ENCODE measurements at places on chromosomes 4 and X.

GRCh38 chr4:121913667-121914066, 38.2 kb downstream of the TRPC3 start:
- no peak overlapping the region for H3K4me3 ChIP-seq
- DNase-seq = no peak
- H3K4me1 ChIP-seq = no peaks in the 10 kb centered on the region
- no peak overlapping the region for H3K27ac ChIP-seq
- H3K36me3 ChIP-seq = no peaks in the 10 kb centered on the region

DNA sequence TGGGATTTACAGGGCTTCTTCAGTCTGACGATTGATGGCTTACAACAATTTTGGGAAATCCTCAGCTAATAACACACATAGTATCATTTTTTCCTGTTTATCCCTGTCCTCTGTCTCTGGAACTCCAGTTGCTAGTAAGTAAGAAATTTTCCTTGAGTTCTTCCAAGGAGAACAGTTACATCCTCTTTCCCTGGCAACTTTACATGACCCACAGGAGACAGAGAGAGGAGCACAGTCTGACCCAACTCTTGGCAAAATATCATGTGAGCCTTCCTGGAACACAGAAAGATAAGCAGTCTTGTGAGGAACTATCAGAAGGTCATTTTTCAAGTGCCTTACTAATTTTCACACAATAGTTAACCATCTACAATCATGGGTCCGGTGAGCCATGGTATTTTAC, 578.7 kb upstream of the PABPC4L start:
- H3K36me3 ChIP-seq = no peaks in the 10 kb centered on the region
- no peaks in the 10 kb centered on the region for H3K27me3 ChIP-seq
- DNase-seq = no peak
- no peak overlapping the region for H3K27ac ChIP-seq

DNA sequence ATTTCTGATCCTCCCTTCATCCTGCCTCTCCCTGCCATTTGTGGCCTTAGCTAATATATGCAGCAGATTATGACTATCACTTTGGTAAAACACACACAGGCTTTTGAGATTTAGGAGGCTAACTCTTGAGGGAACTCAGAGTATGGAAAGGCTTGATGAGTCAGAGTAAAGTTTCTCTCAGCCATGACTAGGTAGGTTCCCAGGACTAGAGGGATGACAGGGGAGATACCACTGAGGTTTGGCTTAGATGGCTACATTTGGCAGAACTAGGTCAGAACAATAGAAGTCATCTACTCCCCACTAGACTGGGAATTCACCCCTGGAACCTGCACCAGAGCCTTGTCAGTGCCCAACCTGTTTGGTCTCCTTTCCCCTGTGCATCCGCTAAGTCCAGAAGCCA, 585.7 kb downstream of the TLL1 start:
- no peaks in the 10 kb centered on the region for H3K4me1 ChIP-seq
- H3K27me3 ChIP-seq = no peaks in the 10 kb centered on the region
- H3K4me3 ChIP-seq = no peak overlapping the region
- no peaks in the 10 kb centered on the region for H3K36me3 ChIP-seq
- H3K27ac ChIP-seq = no peak overlapping the region

DNA sequence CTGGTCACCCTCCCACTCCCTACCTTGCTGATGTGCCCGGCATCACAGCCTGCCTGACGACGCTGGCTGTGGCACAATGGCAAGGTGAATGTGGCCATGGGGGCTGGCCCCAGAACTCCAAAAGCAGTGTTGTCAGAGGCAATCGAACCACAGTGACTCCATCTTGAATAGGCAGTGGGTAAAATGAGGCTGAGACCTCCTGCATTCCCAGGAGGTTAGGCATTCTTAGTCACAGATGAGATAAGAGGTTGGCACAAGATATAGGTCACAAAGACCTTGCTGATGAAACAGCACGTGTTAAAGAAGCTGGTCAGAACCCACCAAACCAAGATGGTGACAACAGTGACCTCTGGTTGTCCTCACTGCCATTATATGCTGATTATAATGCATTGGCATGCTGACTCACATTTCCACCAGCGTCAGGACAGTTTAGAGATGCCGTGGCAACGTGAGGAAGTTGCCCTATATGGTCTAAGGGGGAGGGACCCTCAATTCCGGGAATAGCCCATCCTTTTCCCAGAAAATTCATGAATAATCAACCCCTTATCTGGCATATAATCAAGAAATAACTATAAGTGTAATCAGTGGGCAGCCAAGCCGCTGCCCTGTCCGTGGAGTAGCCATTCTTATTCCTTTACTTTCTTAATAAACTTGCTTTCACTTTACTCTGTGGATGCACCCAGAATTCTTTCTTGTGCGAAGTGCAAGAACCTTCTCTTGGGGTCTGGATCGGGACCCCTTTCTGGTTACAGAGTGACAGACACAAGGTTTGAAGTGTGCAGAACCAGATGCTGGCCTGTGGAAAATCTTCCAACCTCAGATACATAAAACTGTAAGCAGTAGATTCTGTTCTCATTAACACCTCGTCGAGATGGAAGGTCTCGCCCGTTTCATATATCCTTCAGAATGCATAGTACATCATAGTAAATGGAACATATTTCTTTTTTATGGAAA, 26.8 kb upstream of the CLDN24 start:
- no peak overlapping the region for H3K4me3 ChIP-seq
- no peak for DNase-seq
- no peaks in the 10 kb centered on the region for H3K36me3 ChIP-seq
- H3K27me3 ChIP-seq = peaks cover 11% of the 10 kb centered on the region
- no peak overlapping the region for H3K27ac ChIP-seq
- no peaks in the 10 kb centered on the region for H3K4me1 ChIP-seq

- no peaks in the 10 kb centered on the region for H3K4me1 ChIP-seq
- no peaks in the 10 kb centered on the region for H3K36me3 ChIP-seq
- H3K27ac ChIP-seq = no peak overlapping the region
- no peak overlapping the region for H3K4me3 ChIP-seq
- H3K27me3 ChIP-seq = no peaks in the 10 kb centered on the region
Observed at GRCh38 chrX:108875548-108875947, 139.2 kb upstream of the IRS4 start.

DNA sequence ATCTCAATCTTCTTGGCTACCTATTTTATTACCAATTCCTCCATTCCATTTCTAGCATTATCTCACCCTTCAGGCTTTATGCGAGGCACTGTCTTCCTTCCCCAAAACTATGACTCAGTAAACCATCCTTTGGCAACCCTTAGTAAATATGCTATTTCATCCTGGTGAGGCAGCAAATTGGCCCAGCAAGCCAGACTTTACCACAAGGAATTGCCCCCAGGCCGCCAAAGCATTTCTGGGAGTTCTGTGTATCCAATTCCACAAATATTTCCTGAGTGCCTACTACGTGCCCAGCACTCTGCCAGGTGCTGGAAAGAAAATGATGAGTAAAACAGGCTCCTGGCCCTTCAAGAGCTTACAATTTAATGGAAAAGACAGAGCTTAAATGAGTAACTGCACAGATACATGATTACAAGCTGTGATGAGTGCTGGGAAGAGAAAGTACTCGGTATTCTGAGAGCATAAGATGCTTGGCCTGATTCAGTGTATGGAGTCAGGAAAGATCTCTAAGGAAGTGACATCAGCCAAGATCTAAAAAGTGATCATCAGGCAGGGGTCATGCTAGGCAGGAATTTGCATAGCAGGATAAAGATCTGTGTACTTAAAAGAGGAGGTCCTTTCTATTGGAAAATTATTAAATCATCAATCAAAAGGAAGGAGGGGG, 193.8 kb downstream of the ADAMTS3 start:
- H3K4me1 ChIP-seq = peaks cover 5% of the 10 kb centered on the region
- H3K4me3 ChIP-seq = no peak overlapping the region
- no peak for DNase-seq

- H3K27me3 ChIP-seq = no peaks in the 10 kb centered on the region
- H3K4me3 ChIP-seq = peak within 1 kb of the TSS; percentile 27
- no peak for DNase-seq
- no peak within 1 kb of the TSS for H3K27ac ChIP-seq
- no peaks in the 10 kb centered on the region for H3K4me1 ChIP-seq
Observed at GRCh38 chr4:55819634-55820033, at the start of gene EXOC1L. TSS of gene EXOC1L (plus strand) at chr4:55819790. CDS start at chr4:55820027, 237 bp downstream.

DNA sequence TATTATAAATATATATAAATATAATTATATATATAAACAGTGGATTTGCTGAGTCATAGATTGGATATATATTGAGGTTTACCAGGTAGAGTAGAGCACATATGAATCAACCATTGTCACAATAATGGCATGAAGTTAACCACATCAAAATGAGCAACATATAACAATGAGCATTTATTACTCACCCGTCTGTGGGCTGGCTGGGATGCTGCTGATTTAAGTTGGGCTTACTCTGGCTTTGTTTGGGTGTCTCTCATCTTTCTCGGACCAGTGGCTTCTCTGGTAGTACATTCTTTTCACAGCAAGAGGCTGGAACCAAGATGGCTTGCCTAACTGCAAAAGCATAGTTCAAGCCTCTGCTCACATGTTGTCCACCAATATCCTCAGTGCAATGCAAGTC, 111.7 kb upstream of the TAPT1 start:
- H3K4me3 ChIP-seq = no peak overlapping the region
- H3K27ac ChIP-seq = no peak overlapping the region
- no peaks in the 10 kb centered on the region for H3K36me3 ChIP-seq
- H3K4me1 ChIP-seq = no peaks in the 10 kb centered on the region
- DNase-seq = no peak
- no peaks in the 10 kb centered on the region for H3K27me3 ChIP-seq

GRCh38 chrX:86051741-86052140, 4.4 kb upstream of the CHM start:
- no peak overlapping the region for H3K4me3 ChIP-seq
- no peak for DNase-seq
- no peaks in the 10 kb centered on the region for H3K27me3 ChIP-seq

GRCh38 chrX:125266153-125266660, 53.5 kb upstream of the TEX13C start:
- H3K27ac ChIP-seq = no peak overlapping the region
- no peaks in the 10 kb centered on the region for H3K36me3 ChIP-seq
- H3K27me3 ChIP-seq = no peaks in the 10 kb centered on the region

DNA sequence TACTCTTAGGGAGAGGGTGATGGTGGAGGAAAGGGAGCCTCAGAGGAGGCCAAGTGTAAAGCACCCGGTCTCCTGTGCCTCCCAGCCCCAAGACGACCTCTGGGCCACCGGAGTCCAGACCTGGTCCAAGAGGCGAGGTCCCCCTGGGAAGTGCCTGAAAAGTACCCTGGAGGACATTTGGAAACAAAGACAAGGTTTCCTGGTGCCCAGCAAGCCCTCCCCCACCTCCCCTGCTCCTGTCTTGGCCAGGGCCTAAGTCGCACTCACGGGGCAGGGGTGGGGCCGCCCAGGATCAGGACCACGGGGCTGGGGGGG, 532 bp upstream of the SH3BP2 start:
- no peaks in the 10 kb centered on the region for H3K27me3 ChIP-seq
- H3K36me3 ChIP-seq = no peaks in the 10 kb centered on the region
- peaks cover 72% of the 10 kb centered on the region for H3K4me1 ChIP-seq
- peak overlapping the region; percentile 11 for H3K4me3 ChIP-seq

DNA sequence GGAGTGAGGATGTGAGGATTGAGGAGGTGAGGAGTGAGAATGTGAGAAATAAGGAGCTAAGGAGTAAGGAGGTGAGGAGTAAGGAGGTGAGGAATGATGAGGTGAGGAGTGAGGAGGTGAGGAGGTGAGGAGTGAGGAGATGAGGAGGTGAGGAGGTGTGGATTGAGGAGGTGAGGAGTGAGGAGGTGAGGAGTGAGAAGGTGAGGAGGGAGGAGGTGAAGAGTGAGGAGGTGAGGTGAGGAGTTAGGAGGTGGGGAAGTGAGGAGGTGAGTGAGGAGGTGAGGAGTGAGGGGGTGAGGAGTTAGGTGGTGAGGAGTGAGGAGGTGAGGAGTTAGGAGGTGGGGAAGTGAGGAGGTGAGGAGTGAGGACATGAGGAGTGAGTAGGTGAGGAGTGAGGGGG, 74.8 kb upstream of the MXD4 start:
- H3K4me3 ChIP-seq = no peak overlapping the region
- H3K4me1 ChIP-seq = peaks cover 9% of the 10 kb centered on the region
- no peaks in the 10 kb centered on the region for H3K27me3 ChIP-seq
- no peak overlapping the region for H3K27ac ChIP-seq
- peaks cover 7% of the 10 kb centered on the region for H3K36me3 ChIP-seq

DNA sequence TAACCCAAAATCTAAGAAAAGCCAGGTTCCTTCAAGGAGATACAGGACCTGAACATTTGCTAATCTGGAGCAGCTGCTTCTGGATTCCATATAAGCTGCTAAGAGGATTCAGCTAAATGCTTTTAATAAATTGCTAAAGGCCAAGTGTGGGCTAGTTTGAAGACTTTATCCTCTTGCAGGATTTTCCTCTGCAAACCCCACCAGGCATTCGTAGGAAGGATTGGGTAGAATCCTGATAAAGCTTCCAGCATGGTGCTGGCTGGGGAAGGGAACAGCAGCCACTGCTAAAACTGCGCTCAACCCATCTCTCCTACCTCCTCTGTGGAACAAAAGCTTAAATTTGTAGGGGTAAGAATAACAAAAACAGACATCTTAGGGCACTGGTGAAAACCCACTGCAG, 61.3 kb upstream of the TAB3 start:
- H3K27ac ChIP-seq = no peak overlapping the region
- DNase-seq = no peak
- H3K4me3 ChIP-seq = no peak overlapping the region
- no peaks in the 10 kb centered on the region for H3K4me1 ChIP-seq
- H3K27me3 ChIP-seq = no peaks in the 10 kb centered on the region

DNA sequence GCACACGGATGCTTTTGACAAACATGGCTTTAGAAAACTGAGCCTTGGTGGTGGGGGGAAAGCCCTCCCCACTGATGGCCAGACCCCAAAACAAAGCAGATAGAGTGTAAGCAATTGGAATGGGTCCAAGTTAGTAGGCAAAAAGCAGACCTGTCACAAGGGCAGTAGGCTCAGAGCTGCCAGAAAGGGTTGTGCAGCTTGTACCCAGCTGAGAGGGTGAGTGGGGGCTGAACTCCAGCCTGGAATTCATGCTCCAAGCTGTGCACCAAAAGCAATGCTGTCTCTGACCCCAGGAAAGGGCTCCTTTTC, 101.1 kb upstream of the TEX13D start:
- DNase-seq = no peak
- H3K27ac ChIP-seq = no peak overlapping the region
- H3K36me3 ChIP-seq = no peaks in the 10 kb centered on the region

DNA sequence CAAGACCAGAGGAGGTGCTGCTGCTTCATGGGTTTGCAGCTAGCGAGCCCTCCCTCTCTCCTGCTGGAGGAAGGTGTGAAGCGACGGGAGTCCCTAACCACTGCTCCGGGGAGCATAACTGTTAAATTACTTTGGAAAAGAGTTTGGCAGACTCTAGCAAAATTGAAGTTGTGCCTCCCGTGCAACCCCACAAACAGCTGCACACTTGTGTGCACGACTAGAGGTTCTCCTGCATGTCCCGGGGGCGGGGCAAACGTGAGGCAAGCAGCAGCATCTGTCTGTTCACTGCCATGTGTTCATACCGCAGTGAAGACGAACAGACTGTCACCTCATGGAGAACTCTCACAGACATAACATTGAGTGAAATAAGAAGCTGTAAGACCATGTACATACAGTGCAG, 34.5 kb downstream of the TNIP2 start:
- no peak overlapping the region for H3K27ac ChIP-seq
- no peak overlapping the region for H3K4me3 ChIP-seq
- no peaks in the 10 kb centered on the region for H3K4me1 ChIP-seq
- no peaks in the 10 kb centered on the region for H3K27me3 ChIP-seq
